ENCODE measurements at places on chromosomes 1 and 21. TPM values are rescaled to one million over a fixed set of nuclear protein-coding genes. Genes with fewer than 3 reads are reported as not detected.

Gene CRYAA
- total RNA-seq: not detected

DNA sequence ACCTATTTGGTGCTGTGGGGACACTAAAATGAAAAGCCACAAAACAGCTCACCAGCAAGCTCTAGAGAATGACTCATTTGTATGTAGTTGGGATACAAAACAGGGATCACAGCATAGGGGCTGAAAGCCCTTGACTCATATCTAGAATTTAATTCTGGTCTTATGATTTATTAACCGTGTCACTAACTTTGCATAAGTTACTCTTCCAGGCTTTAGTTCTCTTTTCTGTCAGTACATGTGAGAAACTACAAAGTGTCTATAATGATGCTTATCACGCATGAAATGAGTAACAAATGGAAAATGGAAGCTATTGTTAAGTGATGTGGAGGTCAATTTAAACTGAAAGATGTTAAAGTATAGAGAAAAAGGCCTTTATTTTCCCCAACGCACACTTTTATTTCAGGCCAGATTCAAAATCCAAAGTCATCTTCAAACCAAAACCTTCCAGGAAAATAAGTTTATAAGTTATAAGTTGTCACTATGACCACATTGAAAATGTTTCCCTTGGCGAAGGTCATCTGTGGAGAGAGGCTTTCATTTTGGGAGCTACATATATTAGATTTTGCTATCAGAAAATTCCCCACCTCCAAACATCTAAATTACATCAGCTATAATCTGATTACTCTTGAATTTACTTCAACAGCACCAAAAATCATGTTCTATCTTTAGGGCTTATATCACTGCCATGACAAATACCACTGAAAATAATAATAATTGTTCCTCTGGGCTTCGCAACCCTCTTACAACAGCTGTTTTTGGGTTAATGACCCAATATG, 430.5 kb downstream of the MRPL39 start:
- no peak for DNase-seq

DNA sequence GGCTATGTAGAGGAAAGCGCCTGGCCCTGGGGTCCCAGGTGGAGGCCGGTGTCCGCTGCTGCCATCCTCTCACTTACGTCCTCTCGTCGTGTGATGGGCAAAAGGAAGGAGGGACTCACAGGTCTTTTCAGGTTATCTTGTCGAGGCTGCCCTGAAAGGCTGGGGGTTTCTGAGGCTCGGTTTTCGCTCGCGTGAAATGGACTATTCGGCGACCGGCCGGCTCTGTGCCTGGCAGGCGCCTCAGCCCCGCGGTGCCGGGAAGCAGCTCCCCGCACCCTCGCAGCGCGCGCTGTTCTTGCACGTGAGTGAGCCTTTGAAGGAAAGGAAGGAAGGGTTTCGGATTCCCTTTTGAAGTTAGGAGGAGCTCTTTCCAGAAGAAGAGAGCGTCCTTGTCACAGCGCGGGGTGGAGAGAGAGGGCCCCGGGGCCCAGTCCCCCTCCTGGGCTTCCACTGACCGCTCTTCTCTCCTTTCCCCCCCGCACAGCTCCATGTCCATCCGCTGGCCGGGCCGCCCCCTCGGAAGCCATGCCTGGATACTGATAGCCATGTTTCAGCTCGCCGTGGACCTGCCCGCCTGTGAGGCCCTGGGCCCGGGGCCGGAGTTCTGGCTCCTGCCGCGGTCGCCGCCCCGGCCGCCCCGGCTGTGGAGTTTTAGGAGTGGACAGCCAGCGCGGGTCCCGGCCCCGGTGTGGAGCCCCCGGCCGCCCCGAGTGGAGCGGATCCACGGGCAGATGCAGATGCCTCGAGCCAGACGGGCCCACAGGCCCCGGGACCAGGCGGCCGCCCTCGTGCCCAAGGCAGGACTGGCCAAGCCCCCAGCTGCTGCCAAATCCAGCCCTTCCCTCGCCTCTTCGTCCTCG, 57.2 kb downstream of the AJAP1 start:
- peak; percentile 82 for DNase-seq

Gene IFI44
- total RNA-seq: 18.8 TPM

DNA sequence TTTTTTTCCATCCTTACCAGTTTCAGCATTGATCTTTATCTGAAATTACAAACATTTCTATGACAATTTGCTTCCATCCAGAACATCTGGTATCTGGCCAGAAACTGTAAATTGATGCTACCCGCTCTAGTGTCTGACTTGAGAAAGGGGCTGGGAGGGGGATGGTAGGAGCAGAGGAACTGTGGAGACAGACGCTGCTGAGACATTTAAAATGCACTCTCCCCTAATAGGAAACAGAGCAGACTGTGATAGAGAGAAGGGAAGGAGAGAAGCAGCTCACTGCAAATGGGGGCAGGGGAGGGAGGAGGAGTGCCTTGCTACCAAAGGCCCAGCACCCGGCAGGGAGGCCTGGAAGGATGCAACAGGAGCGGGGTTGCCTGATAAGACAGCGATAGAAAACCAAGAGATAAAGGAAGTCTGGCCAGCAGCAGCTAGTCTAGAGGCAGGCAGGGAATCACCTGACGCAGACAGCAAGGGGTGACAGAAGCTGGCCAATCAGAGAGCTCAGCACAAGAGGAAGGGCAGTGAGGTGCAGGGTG, 195.5 kb upstream of the NFIA start:
- no peak for DNase-seq

GRCh38 chr1:23237508-23237907, 20.2 kb upstream of the HTR1D start:
- DNase-seq: no peak

GRCh38 chr1:159879977-159880376, 17.5 kb upstream of the VSIG8 start:
- no peak for DNase-seq

GRCh38 chr1:8987881-8988617, 38.2 kb downstream of the SLC2A7 start:
- DNase-seq: peak; percentile 65

Gene LIN28A
- total RNA-seq: not detected

Gene CHIA
- 20.7 TPM for total RNA-seq

Gene RSPO1
- total RNA-seq: 4.2 TPM

Gene USF1
- 84.7 TPM for total RNA-seq

DNA sequence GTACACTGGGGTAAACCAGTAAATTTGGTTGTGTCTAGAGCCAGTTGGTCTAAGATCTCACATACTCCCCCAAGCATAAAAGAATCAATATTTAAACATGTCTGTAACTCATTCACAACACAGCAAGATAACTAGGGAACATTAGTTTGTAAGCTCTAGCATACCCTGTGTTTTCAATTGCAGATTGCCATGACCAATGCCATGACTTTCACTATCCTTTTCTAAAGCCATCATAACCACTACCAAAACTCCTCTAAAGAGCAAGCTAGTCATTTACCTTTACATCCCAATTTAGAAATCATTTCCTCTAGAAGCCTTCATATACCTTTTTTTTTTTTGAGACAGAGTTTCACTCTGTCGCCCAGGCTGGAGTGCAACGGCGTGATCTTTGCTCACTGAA, 56.5 kb upstream of the PLA2G4A start:
- DNase-seq: no peak

DNA sequence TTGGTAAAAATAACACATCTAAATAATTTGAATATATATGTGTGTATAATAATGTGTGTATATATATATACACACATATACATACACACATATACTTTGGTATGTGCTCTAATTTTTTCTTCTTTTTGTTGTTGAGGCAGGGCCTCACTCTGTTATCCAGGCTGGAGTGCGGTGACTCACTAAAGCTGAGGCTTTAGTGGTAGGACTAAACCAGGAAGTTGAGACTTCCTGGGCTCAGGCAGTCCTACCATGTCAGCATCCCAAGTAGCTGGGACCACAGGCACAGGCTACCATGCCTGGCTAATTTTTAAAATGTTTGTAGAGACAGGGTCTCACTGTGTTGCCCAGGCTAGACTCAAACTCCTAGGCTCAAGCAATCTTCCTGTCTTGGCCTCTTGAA, 46.7 kb upstream of the CXADR start:
- DNase-seq: peak; percentile 45

GRCh38 chr1:158285756-158286241, 3.9 kb upstream of the CD1C start:
- DNase-seq: no peak

Gene MAN1C1
- 19.9 TPM for total RNA-seq

Data from upper lobe of left lung (tissue), 6 donors.